ENCODE measurements at places on chromosomes 1 and 21.

- DNase-seq, result no peak
Observed at GRCh38 chr1:90413519-90413918, 303.6 kb downstream of the BARHL2 start.

DNA sequence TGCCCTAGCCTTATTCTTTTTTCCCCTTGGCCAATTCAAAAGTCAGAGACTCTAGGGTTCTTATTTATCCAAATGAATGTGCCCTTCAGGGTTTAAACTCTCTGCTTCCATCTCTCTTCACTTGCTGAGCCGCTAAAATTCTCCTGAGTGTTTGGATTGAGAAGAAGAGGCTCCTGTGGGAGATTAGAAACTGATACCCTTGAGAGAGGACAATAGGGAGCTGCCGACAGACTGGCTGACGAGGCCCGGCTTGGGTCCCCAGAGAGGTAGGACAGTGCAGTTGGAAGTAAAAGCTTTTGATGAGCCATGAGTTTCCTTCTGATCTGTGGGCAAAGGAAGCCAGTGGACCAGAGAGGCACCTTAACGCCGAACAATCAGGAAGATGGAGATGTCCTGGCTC, 41.3 kb upstream of the UBE2U start:
- DNase-seq, result no peak

DNA sequence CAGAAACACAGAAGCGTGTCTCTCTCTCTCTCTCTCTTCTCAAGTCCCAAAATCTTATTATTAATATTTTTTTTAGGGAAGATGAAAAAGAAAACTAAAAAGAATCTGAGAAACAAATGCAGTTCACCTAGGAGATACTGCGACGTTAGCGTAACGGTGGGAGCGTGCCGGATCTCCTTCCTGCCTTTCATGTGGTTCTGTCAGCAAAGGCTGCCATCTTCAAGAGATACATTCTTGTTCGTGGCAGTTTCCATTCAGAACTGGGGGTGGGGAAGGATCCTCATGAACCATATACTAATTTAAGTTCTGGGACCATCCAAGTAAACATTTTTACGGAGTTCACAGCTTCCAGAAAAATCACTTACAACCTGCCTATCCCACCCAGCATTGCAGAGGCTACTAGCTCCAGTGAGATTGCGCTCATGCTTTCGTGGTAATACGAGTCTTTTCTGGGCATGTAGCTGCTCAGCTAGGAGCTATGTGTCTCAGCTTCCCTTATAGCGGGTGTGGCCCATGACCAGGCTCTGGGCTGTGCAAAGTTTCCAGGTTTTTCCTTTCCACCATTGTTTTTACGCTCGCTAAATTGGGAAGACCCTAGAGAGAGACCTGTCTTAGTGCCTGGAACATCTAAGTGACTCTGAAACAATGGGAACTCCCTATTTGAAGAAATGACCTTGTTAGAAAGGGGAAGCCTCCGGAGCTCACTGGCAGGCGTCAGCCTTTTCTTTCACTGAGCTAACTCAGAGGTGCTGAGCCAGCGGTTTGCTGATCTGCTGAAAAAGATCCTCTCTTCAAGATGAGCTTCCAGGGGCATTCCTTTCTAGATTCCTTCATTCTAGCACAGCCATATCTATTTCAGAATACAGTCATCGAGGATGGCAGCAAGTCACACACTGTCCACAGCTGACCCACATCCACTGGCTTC, 17.3 kb downstream of the SLAMF1 start:
- no peak for DNase-seq

- DNase-seq, result no peak
Observed at GRCh38 chr1:11796036-11796828, 9.5 kb downstream of the MTHFR start.

DNA sequence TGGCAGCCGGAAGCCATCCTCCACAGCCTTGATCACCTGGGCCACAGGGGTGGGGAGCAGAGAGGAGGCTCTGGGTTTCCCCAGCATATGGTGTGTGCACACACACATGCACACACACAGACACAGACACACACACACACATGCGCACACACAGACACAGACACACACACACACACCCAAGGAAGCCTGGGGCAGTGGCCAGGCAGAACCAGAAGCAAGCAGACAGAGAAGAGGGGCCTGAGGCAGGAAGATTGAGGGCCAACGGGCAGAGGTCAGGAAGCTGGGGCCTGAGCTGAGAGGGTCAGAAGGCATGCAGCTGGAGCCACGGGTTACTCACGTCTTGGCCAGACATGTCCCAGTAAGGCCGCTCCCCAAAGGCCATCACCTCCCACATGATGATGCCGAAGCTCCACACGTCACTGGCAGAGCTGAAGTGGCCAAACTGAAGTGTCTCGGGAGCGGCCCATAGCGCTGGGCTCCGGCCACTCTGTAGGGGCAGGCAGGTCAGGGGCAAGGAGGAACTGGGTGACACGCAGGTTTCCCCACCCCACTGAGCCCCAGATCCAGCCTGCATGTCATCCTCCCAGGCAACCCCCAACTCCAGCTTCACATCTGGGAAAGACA, 27.4 kb downstream of the CDCA8 start:
- DNase-seq, result no peak

- no peak for DNase-seq
Observed at GRCh38 chr1:107870696-107871095, 94.3 kb downstream of the VAV3 start.

DNA sequence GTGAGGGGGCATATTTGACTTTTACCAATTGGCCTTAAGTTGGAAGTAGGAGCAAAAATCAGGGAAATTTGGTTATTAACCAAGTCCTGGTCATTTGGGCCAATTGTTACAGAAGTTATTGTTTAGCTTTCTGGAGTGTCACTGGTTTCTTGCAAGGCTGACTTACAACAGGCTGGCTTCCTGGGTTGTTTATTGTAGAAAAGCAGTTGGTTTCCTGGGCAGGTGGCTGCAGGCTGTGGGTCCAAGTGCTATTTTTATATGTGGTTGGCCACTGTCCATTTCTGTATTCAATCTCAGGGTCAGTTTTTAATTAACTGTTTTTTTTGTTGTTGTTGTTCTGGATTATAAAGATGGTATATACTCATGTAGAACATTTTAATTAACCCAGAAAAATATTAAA, 174.1 kb downstream of the KCNJ6 start:
- DNase-seq, result no peak
